8988T (cell line): ENCODE measurements at places on chromosomes 6 and 20.

DNA sequence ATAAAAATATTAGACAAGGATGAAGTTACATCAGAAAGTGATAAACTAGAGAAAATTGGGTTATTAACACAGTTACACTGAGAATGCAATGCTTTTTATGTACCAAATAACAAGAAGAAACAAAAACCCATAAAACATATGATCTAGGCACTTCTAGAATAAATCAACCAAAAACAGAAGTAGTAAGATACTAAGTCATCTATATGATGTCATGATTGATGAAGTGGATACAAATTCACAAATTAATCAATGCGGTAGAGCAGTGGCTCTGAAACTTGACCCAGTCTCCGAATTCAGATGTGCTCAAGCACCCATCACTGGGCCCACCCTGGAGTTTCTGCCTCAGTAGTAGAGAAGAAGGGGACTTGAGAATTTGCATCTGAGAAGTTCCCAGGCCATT lies 112.1 kb upstream of the SSTR4 start:
- no peak for DNase-seq

- DNase-seq: no peak
Observed at GRCh38 chr6:71171497-71172070, 117.0 kb upstream of the OGFRL1 start.

DNA sequence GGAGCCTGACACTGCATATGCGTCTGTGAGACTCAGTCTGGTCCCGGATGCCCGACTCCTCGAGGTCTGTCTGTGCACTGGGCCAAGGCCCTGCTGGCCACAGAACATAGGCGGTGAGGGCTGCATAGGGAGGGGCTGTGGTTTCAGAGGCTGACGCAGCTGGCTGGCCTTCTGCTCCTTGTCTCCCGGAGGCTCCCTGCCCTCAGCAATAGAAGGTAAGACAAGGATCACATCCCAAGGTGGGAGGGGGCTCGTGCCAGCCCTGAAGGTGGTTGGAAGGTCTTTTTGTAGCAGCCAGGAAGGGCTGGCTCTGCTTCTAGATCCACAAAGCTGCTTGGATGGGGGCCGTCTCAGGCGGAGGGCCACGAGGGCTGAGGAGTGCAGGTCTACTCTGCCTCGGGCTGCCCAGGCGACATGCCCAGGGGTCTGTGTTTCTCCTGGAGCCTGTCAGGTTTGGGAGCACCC lies 239.8 kb upstream of the SULF2 start:
- no peak for DNase-seq

DNA sequence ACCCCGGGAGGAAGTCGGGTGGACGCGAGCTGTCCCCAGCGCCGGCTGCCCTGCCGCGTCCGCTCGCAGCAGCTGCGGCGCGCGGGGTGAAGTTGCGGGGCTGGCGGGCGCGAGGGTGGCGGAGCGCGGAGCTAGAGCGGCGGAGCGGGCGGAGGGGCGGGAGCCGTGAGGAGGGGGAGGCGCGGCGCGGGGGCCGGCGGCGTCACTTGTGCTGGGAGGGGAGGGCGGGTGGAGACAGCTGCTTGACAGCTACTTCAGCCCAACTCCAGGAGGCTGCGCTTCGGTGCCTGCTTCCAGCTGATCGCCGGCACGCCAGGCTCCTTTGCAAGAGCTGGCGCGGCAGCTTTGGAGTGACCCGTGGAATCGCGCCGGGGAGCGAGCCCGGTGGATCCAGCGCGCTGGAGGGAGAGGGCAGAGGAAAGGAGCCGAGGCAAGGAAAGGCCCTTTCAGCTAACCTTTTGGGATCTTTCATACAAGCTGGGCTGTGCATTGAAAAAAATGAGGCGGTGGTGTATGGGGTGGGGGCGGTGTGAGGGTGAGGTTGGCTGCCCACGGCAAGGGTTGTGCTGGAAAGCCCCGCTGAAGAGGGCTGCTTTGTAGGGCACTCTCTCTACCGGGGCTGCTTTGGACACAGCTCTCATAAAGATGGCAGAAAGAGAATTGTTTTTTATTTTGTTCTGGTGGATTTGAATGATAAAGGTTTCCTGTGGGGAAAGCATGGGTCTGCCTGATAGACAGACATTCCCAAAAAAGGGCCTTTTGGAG lies 24.6 kb downstream of the RIPOR2 start:
- no peak for DNase-seq

GRCh38 chr20:14407336-14407735 lies 69.9 kb upstream of the FLRT3 start:
- no peak for DNase-seq

DNA sequence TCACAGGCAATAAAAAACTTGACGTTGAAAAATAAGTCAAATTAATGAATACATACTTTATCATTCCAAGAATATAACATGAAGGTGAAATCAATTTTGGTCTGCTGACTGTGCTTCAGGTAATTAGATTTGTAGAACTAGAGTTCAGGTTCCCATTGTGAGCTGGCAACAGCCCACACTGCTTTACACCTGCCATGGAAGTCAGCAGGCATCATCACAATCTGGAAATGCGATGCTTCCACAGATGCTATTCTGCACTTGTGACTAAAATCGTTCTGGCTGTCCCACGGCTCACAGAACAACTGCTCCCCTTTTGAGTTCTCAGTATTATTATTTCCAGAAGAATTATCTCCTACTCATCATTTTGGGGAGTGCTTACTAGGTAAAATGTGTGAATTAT lies 62.6 kb upstream of the THEMIS start:
- DNase-seq: no peak

DNA sequence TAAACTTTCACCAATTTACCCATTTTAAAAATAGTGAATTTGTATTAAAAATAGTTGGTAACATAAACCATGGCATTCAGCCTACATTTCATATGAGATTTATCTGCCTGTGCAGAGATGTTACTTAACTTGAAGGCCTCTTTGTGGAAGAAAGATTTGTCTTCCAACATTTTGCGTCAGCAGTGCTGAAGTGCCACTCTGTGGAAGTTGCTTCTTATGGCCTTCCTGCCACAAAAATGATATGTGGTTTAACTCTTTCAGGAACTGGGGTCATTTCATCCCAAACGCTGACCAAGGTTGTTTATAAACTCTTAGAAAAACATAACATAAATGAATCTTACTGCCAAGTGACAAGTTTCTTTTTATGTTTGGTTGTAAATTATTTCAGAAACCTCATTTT lies 246.8 kb downstream of the ARID1B start:
- no peak for DNase-seq

GRCh38 chr20:46984405-46984804 lies 89.8 kb downstream of the EYA2 start:
- DNase-seq: no peak

GRCh38 chr6:3323696-3324261 lies 65.0 kb downstream of the PSMG4 start:
- no peak for DNase-seq

DNA sequence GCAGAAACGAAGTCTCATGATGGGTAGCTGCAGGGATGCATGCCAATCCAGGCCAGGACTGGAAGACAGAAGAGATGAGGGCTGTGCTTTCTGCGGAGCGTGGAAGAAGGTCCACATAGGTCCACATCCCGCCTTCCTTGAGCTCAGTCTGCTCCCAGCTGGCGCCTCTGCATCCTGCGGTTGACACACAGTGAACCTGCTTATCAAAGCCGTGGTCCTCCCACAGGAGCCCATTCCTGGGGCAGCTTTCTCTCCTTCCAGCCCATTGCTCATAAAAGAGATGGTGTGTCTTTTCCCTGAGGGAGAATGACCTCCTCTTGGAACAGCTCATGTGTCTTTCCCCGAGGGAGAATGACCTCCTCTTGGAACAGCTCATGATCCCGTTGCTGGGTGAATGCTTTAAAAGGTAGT lies 225.4 kb downstream of the CDH4 start:
- DNase-seq: no peak

DNA sequence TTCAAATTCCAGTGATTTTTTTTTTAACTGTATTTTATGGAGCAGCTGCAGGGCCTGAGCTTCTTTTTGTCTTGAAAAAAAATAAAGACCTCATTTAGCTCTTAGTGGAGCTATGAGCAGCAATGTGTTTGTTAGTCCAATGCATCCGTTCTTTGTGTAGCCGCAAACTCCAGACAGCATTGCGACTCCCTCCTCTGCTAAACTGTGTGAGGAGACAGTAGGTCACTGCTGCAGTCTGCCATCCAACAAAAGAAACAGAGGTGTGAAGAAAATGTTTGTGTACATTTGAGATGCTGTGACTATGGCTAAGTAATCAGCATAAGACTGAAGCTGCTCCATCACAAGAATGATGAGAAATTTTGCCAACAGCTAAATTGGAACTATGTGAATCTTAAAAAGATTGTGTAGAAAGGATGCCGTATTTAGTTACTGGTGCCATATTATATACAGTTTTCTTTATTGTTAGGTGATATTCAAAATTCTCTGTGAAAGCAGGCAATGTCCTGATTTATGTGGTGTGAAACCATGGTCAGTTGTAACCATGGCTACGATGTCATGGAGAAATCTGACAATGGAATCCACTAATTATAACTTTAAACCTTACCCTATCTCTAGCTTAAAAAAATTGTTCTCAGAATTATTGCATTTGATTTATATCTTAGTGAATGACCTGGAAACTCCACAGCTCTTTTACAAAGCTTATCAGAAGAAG lies 428.8 kb upstream of the EPHA7 start:
- DNase-seq: no peak

GRCh38 chr6:41194386-41194785 lies 6.6 kb downstream of the TREML2 start:
- DNase-seq: no peak

DNA sequence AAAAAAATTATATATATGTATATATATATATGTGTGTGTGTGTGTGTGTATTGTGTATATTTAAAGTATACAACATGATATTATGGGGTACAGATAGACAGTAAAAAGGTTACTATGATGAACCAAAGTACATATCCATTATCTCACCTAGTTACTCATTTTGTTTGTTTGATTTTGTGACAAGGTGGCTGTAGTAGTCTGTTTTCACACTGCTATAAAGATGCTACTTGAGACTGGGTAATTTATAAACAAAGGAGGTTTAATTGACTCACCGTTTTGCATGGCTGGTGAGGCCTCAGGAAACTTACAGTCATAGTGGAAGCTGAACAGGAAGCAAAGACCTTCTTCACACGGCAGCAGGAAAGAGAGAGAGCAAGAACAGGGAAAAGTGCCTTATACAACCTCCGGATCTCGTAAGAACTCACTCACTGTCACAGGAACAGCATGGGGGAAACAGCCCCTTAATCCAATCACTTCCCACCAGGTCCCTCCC lies 30.2 kb upstream of the DACT2 start:
- DNase-seq: no peak

DNA sequence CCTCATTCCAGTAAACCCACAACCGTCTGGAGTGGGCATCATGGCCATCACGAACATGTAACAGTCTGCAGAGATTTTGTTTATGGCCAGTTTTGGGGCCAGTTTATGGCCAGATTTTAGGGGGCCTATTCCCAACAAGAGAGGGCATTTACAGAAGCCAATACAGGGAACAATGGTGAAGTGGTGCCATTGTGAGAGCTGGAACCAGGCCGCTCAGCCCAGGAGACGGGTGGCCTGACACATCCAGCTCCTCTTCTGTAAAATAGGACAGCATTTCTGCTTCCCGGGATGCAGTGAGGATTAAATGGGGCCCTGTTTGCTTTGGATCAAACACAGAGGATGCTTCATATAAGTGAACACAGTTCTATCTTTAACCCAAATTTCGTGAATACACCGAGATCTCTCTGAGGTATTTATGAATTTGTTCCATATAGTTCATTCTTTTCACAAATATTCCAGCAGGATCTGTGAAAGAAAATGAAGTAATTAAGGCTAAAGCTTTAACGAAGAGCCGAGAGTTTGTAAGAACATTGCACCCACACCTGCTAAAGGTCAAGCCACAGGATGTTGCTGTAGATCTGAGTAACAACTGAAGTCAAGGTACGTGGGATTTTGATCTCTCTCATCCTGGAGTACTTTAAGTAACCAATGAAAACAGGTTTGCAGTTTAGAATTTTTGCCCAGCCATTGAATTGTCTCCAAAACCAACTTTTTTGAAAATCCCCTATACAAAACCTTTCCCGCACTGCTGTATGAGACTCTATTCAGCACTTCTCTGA lies 14.5 kb upstream of the SIRPG start:
- DNase-seq: no peak

GRCh38 chr6:144613859-144614258 lies 328.7 kb downstream of the UTRN start:
- no peak for DNase-seq

DNA sequence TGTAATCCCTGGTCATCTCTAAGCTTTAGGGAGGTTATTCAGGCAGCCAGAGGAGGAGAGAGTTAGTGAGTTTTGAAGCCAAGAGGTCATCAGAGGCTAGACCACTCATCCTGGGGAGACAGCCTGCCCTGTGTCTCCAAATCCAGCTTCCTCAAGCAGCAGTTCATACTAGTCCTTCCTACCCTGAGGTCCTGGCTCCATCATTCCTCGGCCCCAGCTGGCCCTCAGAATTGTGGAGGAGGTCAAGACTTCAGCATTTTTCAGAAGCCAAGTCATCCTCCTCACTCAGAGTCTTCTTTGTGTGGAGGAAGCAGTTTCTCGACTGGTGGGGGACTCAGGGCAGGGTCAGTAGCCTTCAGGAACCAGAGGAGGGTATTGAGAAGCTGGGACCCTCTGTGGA lies 12.4 kb upstream of the KIAA1755 start:
- no peak for DNase-seq
